ENCODE measurements at places on chromosomes 5 and 9. TPM values are rescaled to one million over a fixed set of nuclear protein-coding genes. Genes with fewer than 3 reads are reported as not detected.

- DNase-seq: no peak
- peaks cover 52% of the 10 kb centered on the region for H3K36me3 ChIP-seq
- no peaks in the 10 kb centered on the region for H3K27me3 ChIP-seq
- no peak overlapping the region for H3K4me3 ChIP-seq
- H3K27ac ChIP-seq: no peak overlapping the region
Measured at GRCh38 chr5:179605026-179605833, 18.2 kb downstream of the HNRNPH1 start.

GRCh38 chr5:66963559-66963971, 233.0 kb downstream of the CD180 start:
- peaks cover 6% of the 10 kb centered on the region for H3K27me3 ChIP-seq
- no peaks in the 10 kb centered on the region for H3K36me3 ChIP-seq
- H3K27ac ChIP-seq: no peak overlapping the region
- H3K4me3 ChIP-seq: no peak overlapping the region

- no peak overlapping the region for H3K27ac ChIP-seq
- no peaks in the 10 kb centered on the region for H3K27me3 ChIP-seq
- no peak for DNase-seq
- H3K36me3 ChIP-seq: no peaks in the 10 kb centered on the region
Measured at GRCh38 chr9:81656004-81656403, 33.3 kb downstream of the TLE1 start.

GRCh38 chr9:129160712-129161533, 17.1 kb downstream of the IER5L start:
- no peak overlapping the region for H3K4me3 ChIP-seq
- DNase-seq: no peak
- no peaks in the 10 kb centered on the region for H3K4me1 ChIP-seq
- H3K27me3 ChIP-seq: no peaks in the 10 kb centered on the region
- H3K27ac ChIP-seq: no peak overlapping the region
- H3K36me3 ChIP-seq: no peaks in the 10 kb centered on the region

GRCh38 chr5:126358525-126358924, 64.7 kb upstream of the GRAMD2B start:
- DNase-seq: no peak
- no peak overlapping the region for H3K4me3 ChIP-seq
- no peaks in the 10 kb centered on the region for H3K27me3 ChIP-seq
- no peak overlapping the region for H3K27ac ChIP-seq
- H3K36me3 ChIP-seq: no peaks in the 10 kb centered on the region

GRCh38 chr9:109416135-109416706, 81.9 kb downstream of the PTPN3 start:
- H3K27me3 ChIP-seq: peaks cover 17% of the 10 kb centered on the region
- no peaks in the 10 kb centered on the region for H3K36me3 ChIP-seq
- no peaks in the 10 kb centered on the region for H3K4me1 ChIP-seq
- H3K27ac ChIP-seq: no peak overlapping the region
- no peak overlapping the region for H3K4me3 ChIP-seq
- DNase-seq: no peak

DNA sequence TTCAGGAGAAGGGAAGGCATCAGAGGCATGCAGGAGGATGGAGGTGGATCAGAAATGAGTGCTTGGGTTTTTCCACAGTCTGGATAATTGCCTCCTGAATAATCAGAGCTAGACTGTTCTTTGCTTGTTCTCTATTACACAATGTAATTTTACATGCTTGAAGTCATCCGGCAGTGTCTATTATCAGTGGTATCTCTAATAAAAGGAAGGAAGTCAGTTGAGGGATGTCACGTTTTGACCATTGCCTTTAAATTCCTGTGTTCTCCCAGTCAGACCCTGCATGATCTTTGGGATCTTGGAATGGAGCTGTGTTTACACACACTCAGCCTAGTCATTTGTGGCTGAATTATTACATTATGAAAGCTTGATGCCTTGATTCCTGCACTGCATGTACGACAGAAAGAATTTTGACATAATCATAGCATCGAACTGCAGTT, 91.0 kb downstream of the PDE8B start:
- H3K4me3 ChIP-seq: no peak overlapping the region
- no peak for DNase-seq
- H3K27me3 ChIP-seq: no peaks in the 10 kb centered on the region
- no peaks in the 10 kb centered on the region for H3K4me1 ChIP-seq
- H3K27ac ChIP-seq: no peak overlapping the region

GRCh38 chr5:33277061-33277650, 163.6 kb upstream of the TARS1 start:
- no peak overlapping the region for H3K4me3 ChIP-seq
- no peak overlapping the region for H3K27ac ChIP-seq
- no peaks in the 10 kb centered on the region for H3K4me1 ChIP-seq
- no peaks in the 10 kb centered on the region for H3K36me3 ChIP-seq

GRCh38 chr5:150052956-150053712, 33.2 kb downstream of the CSF1R start:
- H3K27ac ChIP-seq: no peak overlapping the region
- H3K4me3 ChIP-seq: no peak overlapping the region
- no peak for DNase-seq
- no peaks in the 10 kb centered on the region for H3K4me1 ChIP-seq
- peaks cover 59% of the 10 kb centered on the region for H3K36me3 ChIP-seq

DNA sequence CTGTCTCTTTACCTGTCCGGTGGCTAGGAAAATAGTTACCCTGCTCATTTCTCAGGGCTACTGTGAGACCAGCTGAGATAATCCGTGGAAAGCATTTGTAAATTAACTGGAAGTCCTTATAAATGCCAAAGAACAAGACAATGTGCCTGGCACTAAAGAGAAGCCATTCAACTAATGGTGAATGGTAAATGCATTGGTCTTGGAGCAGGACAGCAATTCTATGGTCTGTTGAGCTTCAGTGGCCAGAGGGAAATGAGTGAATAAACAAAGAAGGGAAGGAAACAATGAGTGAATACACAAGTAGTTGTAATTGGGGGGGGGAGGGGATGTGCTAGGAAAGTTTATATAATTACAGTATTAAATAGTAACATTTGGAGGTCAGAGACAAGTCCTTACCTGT, 353.6 kb downstream of the SEMA5A start:
- no peaks in the 10 kb centered on the region for H3K36me3 ChIP-seq
- H3K27ac ChIP-seq: no peak overlapping the region
- H3K4me1 ChIP-seq: no peaks in the 10 kb centered on the region
- DNase-seq: no peak
- no peaks in the 10 kb centered on the region for H3K27me3 ChIP-seq
- H3K4me3 ChIP-seq: no peak overlapping the region

GRCh38 chr5:111580956-111581355, 68.6 kb upstream of the STARD4 start:
- H3K36me3 ChIP-seq: no peaks in the 10 kb centered on the region
- no peak overlapping the region for H3K4me3 ChIP-seq
- no peak overlapping the region for H3K27ac ChIP-seq
- H3K27me3 ChIP-seq: no peaks in the 10 kb centered on the region
- DNase-seq: no peak
- H3K4me1 ChIP-seq: no peaks in the 10 kb centered on the region

GRCh38 chr5:5783021-5783420, 360.5 kb downstream of the ICE1 start:
- H3K36me3 ChIP-seq: no peaks in the 10 kb centered on the region
- H3K27me3 ChIP-seq: no peaks in the 10 kb centered on the region
- DNase-seq: no peak
- no peak overlapping the region for H3K4me3 ChIP-seq
- no peak overlapping the region for H3K27ac ChIP-seq

GRCh38 chr9:135492886-135493669, 7.4 kb upstream of the MRPS2 start:
- no peak overlapping the region for H3K27ac ChIP-seq
- no peaks in the 10 kb centered on the region for H3K27me3 ChIP-seq
- H3K36me3 ChIP-seq: no peaks in the 10 kb centered on the region
- H3K4me3 ChIP-seq: no peak overlapping the region
- no peaks in the 10 kb centered on the region for H3K4me1 ChIP-seq
- DNase-seq: no peak

- DNase-seq: no peak
- H3K4me3 ChIP-seq: no peak overlapping the region
- H3K27ac ChIP-seq: no peak overlapping the region
- H3K27me3 ChIP-seq: no peaks in the 10 kb centered on the region
- no peaks in the 10 kb centered on the region for H3K4me1 ChIP-seq
- H3K36me3 ChIP-seq: no peaks in the 10 kb centered on the region
Measured at GRCh38 chr5:7361593-7361992, 34.3 kb upstream of the ADCY2 start.

DNA sequence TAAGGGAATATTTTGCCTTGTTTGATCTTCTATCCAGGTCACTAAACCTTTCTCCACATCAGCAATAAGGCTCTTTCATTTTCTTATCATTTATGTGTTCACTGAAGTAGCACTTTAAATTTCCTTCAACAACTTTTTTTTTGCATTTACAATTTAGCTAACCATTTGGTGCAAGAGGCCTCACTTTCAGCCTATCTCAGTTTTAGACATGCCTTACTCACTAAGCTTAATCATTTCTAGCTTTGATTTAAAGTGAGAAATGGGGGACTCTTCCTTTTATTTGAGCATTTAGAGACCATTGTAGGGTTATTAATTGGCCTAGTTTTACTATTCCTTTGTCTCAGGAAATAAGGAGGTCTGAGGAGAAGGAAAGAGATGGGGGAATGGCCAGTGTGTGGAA, 250.5 kb downstream of the AUH start:
- no peak overlapping the region for H3K4me3 ChIP-seq
- H3K4me1 ChIP-seq: no peaks in the 10 kb centered on the region

- H3K36me3 ChIP-seq: peaks cover 70% of the 10 kb centered on the region
- no peak overlapping the region for H3K4me3 ChIP-seq
- peak overlapping the region; percentile 51 for H3K27ac ChIP-seq
- peaks cover 9% of the 10 kb centered on the region for H3K4me1 ChIP-seq
Measured at GRCh38 chr5:172119921-172120688, 67.9 kb downstream of the STK10 start.

- H3K4me1 ChIP-seq: no peaks in the 10 kb centered on the region
- H3K27ac ChIP-seq: no peak overlapping the region
- DNase-seq: no peak
- H3K4me3 ChIP-seq: no peak overlapping the region
- no peaks in the 10 kb centered on the region for H3K36me3 ChIP-seq
- H3K27me3 ChIP-seq: no peaks in the 10 kb centered on the region
Measured at GRCh38 chr9:136338511-136338910, 11.2 kb downstream of the GPSM1 start.

DNA sequence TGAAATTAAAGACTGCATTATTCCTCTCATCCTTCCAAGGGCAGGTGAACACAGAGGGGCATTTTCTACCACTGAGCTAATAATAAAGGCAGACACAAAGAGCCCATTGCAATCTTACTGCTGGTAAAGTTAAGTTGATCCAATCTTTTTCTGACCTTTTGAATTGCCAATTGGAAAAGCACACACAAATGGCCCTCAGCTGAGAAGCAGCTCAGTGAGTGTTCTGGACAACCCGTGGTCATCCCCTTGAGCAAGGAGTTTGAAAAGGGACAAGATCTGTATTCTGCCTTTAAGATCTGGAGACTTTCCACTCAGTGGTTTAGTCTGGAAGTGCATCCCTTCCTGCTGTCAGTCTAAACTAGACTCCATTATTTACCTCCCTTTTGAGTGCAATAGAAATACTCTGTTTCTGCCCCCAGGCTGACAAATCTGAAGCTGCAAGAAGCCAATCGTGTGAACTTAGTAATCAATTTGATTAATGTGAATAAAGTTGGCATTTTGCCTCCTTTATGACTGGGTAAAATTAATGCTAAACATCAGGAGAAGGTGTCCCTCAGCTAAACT, 835.7 kb downstream of the MAT2B start:
- no peak overlapping the region for H3K4me3 ChIP-seq
- H3K36me3 ChIP-seq: no peaks in the 10 kb centered on the region
- DNase-seq: no peak
- no peak overlapping the region for H3K27ac ChIP-seq
- no peaks in the 10 kb centered on the region for H3K27me3 ChIP-seq
- no peaks in the 10 kb centered on the region for H3K4me1 ChIP-seq

The PCDHGA6 gene
- total RNA-seq: 0.39 TPM

The CTNND2 gene
- total RNA-seq: not detected

The PCA3 gene
- total RNA-seq: not detected

The SLC24A2 gene
- not detected for total RNA-seq

The LCN2 gene
- total RNA-seq: not detected

The GNA14 gene
- total RNA-seq: not detected

All from T-cell (primary cell).